ENCODE measurements at places on chromosomes 5 and 9.

DNA sequence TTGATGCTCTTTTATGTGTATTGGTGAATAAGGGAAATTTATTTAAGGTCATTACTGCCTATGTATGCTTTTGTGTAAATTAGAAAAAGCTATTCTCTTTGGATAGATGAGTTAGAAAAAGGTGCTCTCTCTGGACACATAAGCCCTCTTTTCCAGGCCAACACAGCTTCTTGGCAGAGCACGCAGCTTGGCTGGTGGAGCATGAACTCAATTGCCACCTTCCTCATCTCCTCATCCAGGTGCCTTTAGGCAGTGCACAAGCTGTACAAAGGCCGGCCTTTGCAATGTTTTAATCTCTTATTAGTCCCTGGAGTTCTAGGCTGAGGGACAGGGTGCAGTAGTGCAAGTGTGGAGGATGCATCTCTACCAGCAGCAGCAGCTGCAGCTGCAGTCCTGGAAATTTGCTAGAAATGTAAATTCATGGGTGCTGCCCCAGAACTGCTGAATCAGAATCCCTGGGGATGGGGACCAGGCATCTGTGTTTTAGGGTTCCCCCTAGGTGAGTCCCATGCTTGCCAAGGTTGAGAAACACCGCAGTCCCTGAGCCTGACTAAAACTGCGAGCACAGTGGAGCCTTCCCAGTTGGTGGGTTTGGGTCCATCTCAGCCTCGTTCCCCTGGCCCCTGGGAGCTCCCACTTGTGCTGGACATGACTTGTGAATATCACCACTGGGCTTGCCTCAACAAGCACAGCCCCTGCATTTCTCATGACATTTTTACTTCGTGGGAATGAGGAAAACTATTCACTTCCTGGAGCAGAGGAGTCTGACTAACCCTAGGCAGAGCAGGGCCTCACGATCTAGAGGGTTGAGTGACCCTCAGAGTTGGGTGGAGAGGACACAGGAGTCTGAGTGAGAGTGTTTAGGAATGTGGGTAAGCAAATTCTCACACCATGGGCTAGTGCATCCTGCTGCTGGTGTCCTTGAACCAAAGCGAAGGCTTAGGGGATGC lies 272.3 kb downstream of the ZSWIM6 start:
- no peak for DNase-seq

DNA sequence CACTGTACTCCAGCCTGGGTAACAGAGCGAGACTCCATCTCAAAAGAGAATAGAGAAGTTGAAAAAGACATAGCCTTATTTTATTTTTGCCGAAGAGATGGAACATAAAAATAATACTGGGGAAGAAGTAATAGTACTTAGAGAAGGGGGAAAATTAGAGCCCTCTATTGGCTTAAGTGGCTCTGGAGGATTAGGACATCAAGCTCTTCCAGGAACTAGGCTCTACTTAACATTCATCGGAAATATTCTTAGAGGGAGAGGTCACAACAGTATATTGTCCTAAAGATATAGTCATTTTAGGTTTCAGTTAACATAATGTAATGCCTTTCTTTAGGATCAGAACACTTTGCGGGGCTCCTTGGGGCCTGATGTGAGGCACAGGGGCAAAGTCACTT lies 86.0 kb upstream of the PLPP1 start:
- DNase-seq, result no peak

DNA sequence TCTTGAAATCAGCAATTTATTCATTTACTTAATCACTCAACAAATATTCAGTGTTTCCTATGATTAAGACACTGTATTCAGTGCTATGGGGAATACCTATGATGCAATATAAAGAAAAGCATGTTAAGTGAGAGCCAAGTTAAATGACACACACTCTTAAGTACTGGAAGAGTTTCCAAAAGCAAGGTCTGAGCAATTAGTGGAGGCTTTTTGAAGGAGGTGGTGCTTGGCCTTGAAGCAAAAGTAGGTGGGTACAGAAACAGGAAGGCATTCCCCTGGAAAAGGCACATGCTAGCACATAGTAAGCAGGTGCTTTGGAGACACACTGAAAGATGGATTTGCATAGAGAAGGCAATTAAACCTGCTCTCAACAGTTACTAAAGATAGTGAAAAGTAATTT lies 4.0 kb downstream of the TSLP start:
- DNase-seq, result no peak

- no peak for DNase-seq
Measured at GRCh38 chr9:87712801-87713277, 13.1 kb upstream of the CTSL start.

DNA sequence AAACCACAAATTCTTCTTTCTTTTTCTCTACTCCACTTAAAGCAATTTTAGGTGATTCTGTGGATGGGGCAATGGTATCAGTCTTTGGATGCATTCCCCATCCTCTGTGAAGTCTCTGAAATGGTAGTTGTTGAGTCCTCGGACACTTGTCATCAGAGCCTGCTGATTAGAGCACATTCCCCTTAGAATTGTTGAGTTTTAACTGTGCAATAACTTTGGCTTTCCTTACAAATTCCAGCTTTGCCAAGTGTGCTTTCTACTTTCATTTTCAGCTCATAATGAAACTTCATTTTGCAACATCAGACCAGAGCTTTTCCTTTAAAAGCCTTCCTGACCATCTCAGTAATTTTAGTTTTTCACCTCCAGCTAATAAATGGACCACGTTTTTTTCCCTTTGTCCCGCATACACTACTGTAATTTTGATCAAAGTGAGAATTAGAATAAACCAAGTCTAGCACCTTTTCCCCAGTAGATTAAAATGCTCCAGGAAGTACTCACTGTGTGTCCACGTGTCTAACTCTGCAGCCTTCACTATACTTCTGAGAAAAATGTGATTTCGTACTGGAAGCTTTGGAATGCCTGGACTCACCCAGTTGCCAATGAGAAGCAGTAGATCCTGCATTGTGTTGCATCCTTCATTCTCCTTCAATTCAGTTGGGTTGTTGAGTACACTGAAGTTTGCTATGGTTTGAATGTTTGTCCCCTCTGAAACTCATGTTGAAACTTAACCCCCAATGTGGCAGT lies 135.6 kb downstream of the NTRK2 start:
- no peak for DNase-seq

DNA sequence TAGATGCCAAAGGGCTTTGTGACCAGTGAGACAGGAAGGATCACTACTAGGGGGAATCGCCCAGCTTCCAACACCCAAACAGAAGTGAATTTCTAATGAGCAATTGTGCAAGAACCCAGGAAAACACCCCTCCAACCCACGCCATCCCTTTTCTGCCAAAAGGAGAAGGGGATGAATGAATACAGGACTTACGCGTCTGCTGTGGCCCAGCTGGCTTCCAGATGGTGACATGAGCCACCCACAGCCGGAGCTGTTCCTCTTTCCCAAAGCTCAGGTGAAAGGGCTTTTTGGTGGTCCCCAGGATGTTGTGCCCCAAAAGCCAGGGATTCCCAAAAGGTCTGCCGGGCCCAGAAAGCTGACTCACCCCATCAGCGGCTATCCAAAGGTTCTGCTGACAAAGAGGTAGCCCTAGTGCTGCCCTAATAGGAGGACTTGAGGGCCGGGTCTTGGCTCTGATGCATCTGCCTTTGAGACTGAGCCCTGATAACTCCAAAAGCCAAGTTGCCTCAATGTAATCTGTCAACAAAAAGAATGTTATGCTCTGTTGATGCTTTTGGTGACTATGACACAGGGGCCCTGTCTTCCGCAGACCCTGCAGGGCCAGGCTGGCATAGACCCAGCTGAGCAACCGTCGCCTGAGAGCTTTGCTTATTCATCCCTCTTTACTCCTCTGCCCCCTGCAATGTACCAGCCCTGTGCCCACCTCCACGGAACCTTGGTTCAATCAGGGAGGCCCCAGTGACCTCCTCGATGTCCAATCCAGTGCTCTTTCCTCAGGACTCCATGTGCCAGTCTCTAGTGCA lies 14.5 kb downstream of the GSN start:
- DNase-seq, result no peak

GRCh38 chr5:39195198-39195826 lies 24.1 kb downstream of the FYB1 start:
- no peak for DNase-seq

- DNase-seq, result no peak
Measured at GRCh38 chr5:85159395-85159794, 774.7 kb upstream of the EDIL3 start.

DNA sequence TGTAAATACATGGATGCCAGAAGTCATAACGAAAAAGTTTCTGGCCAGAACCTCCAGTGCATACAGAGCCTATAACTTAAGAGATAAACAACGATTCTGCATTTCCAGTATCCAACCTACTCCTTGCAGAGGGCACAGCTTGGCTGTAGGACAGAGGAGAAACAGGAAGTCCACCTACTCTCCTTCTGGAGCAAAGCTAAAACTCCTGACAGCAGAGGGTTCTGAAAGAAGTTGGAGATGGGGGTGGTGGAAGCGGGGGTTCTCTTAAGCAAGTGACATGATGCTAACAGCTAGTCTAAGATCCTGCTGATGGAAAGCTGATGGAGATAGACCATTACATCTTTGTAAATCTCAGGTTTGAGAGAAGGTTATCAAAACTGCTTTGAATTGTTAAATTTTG lies 35.5 kb upstream of the CTNNAL1 start:
- DNase-seq, result no peak

DNA sequence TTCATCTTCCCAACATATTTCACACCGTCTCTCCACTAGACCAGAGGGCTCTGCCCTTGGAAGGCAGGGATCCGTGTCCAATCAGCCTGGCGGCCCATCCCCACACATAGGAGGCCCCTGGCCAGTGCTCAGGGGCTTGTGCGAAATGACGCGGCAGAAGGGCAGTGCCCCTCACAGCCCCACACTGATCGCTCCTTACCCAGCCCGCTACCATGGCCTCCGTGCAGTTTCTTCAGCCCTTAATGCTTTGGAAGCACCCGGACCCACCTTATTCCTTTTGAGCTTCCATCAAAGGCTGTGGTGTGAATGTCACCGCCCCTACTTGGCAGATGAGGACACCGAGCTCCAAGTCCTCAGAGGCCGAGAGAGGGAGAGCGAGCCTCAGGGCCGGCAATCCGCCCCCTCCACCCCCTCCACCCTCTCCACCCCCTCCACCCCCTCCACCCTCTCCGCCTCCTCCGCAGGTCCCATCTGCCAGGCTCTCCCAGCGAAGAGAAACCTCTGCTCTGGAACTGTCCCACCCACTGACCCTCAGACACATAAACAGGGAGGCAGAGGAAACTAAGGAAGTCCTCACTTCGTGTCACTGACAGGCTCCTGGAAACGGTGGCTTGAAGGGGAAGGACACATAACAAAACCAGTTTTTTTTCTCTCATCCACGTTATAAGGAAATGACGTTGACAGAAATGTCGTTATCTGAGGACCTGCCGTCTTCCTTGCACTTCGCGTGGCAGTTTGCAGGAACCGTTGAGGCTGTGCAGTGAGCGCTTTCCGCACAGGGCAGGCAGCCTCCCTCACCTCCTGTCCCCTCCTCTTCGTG lies 13.9 kb downstream of the QSOX2 start:
- DNase-seq, result no peak

DNA sequence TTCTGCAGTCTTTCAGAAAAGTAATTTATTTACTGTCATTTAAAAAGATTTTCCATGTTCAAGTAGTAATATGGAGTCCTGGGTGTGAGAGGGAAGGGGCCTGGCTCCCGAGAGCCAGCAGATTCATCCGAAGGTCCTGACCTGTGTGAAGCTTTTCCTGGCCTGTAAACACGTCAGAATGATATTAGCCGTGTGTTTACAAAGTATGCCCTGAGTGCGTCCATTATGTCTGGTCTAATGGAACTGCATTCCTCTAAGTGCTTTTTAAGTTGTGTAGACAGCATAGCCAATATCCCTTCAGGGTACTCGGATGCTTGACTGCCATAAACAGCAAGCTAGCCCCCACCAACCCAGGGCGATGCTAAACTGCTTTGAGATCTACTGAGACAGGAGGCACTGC lies 495.2 kb downstream of the AGTPBP1 start:
- DNase-seq, result no peak

DNA sequence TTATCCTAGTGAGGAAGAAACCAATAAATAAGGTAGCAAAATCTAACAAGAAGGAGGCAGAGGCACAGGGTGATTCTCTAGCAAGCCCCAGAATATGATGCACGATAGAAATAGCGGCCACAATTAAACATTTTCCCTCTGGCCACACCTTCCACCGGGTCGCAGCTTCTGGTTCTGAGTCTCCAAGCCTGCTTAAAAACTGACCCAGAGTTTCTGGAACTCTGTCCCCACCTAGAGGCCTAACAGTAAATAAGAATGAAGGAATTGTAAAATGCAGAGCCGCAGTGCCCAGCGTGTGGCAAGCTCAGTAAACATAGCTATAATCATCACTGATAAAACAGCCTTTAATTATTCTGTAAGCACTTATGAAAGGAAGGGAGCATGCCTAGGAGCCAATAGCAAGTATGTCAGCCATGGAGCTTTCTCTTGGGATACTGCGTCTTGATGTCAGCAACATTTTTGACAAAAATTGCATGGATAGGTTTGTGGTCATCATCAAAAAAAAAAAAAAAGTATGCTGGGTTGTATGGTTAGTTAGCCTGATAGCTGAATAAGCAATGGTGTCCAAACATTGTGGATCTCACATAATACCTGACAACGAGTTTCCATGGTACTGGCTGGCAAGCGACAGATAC lies 465.5 kb downstream of the DNAH5 start:
- DNase-seq, result no peak

GRCh38 chr5:132807163-132807838 lies 5.8 kb upstream of the SOWAHA start:
- DNase-seq, result no peak
